ENCODE measurements at places on chromosomes 3 and 15. TPM values are rescaled to one million over a fixed set of nuclear protein-coding genes. Genes with fewer than 3 reads are reported as not detected.

DNA sequence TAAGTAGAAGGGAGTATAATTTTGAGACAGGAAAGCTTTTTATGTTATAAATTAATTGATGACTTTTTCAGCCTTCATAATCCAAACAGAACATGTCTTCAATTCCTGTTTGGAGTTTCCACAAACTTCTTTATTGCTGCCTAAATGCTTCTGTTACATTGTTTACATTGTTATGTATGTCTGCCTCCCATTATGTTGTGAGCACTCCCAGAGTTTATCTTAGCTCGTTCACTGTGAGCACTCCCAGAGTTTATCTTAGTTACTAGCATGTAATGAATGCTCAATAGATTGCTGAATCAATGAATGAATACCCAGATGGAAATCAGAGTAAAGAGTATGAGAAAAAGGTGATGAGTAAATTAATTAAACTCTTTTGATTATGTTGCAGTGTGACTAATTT, 1178.0 kb downstream of the ROBO1 start:
- H3K27me3 ChIP-seq, result no peaks in the 10 kb centered on the region
- H3K4me3 ChIP-seq, result no peak overlapping the region
- no peaks in the 10 kb centered on the region for H3K36me3 ChIP-seq
- no peak for DNase-seq

GRCh38 chr15:42736178-42736792, 643 bp downstream of the CDAN1 start:
- peaks cover 11% of the 10 kb centered on the region for H3K4me1 ChIP-seq
- peaks cover 32% of the 10 kb centered on the region for H3K36me3 ChIP-seq
- peak overlapping the region; percentile 43 for H3K27ac ChIP-seq
- H3K27me3 ChIP-seq, result no peaks in the 10 kb centered on the region

- H3K4me1 ChIP-seq, result peaks cover 11% of the 10 kb centered on the region
- no peak overlapping the region for H3K4me3 ChIP-seq
- H3K27me3 ChIP-seq, result no peaks in the 10 kb centered on the region
- DNase-seq, result no peak
Measured at GRCh38 chr3:129418041-129418973, 10.1 kb downstream of the EFCAB12 start.

The SYNM gene
- 4.0 TPM for total RNA-seq

The UPK1B gene
- 0.36 TPM for total RNA-seq

The ACTL6A gene
- 36.8 TPM for total RNA-seq

DNA sequence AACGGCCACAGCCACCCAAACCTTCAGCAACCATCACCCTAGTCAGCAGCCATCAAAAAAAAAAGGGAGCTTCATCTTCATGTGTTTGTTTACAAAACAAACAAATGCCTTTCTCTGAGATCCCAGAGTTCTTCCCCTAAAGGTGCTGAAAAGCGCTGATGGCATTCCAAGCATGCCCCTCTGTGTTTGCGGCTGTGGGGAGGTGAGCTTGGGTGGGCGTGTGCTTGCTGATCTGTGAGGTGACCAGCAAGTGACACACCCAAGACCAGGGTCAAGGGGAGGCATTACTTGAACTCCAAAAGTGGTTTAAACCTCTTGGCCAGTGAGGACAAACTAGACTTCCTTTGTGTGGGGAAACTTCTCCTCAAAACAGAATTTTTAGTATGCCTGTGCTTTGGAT, 81.5 kb downstream of the DHX36 start:
- DNase-seq, result peak; percentile 37
- peaks cover 9% of the 10 kb centered on the region for H3K4me1 ChIP-seq
- no peaks in the 10 kb centered on the region for H3K36me3 ChIP-seq
- H3K27me3 ChIP-seq, result no peaks in the 10 kb centered on the region
- H3K27ac ChIP-seq, result no peak overlapping the region

The LSAMP gene
- 3.3 TPM for total RNA-seq

DNA sequence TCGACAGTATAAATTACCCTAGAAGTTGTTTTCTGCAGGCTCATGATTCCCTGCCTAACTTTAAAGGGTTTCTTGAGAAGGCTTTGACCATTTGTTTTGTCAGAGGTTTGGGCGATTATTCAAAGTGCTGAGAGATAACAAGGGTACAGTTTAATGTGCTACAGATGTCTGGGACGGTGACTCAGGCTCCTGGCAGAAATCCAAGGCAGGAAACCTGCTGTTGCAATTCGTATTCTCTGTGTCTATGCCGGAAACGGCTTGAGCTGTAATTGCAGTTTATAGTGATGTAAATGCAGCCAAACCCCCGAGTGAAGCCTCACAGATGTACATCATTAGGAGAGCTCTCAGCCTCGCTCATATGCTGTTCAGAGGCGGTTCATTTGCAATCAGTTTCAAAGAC, 65.6 kb downstream of the SYNPR start:
- peak; percentile 87 for DNase-seq
- H3K27ac ChIP-seq, result no peak overlapping the region
- H3K36me3 ChIP-seq, result no peaks in the 10 kb centered on the region
- peaks cover 17% of the 10 kb centered on the region for H3K27me3 ChIP-seq

DNA sequence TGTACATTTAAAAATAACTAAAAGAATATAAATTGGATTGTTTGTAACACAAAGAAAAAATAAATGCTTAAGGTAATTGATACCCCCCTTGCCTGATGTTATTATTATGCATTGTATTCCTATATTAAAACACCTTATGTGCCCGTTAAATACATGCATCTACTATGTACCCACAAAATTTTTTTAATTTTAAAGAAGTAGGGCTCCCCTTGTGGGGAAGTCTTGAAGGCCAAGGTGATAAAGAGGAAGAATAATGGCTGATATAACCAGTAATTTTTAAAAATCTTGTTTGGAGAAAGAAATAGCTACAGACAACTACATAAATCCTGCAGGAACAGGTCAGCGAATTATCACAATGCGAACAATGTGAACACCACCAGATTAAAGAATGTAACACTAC, 451.7 kb upstream of the ARHGEF26 start:
- no peak for DNase-seq
- H3K36me3 ChIP-seq, result no peaks in the 10 kb centered on the region
- H3K27me3 ChIP-seq, result no peaks in the 10 kb centered on the region
- H3K4me1 ChIP-seq, result no peaks in the 10 kb centered on the region
- H3K27ac ChIP-seq, result no peak overlapping the region
- H3K4me3 ChIP-seq, result no peak overlapping the region

The RAD51 gene
- total RNA-seq, result 1.8 TPM

The ITIH3 gene
- total RNA-seq, result under 0.01 TPM

DNA sequence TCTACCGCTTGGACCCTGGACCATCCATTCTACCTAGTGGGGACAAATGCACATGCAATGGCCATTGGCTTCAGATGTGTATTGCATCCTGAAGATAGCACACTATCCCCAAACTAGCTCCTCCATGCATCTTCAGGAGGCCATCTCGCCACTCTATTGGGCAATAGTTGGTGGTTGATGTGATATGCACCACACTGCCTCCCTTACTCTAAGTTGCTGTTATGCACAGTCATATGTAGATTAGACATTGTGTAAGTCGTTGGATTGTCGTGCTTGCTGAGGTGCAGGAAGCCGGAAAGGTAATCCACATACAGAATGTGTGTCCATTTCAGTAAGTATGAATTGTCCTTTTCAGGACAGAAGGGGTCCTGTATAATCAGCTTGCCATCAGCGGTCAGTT, 26.7 kb upstream of the PLA2G4D start:
- H3K4me1 ChIP-seq, result no peaks in the 10 kb centered on the region
- H3K27ac ChIP-seq, result no peak overlapping the region
- DNase-seq, result no peak
- no peak overlapping the region for H3K4me3 ChIP-seq
- H3K27me3 ChIP-seq, result peaks cover 39% of the 10 kb centered on the region

The SPTBN5 gene
- 0.36 TPM for total RNA-seq

The CACNA1D gene
- 0.29 TPM for total RNA-seq

The IL17RC gene
- total RNA-seq, result 42.1 TPM

The PDCD10 gene
- total RNA-seq, result 44.9 TPM

Data from osteoblast (primary cell).